ENCODE measurements at places on chromosomes 12 and 14.

DNA sequence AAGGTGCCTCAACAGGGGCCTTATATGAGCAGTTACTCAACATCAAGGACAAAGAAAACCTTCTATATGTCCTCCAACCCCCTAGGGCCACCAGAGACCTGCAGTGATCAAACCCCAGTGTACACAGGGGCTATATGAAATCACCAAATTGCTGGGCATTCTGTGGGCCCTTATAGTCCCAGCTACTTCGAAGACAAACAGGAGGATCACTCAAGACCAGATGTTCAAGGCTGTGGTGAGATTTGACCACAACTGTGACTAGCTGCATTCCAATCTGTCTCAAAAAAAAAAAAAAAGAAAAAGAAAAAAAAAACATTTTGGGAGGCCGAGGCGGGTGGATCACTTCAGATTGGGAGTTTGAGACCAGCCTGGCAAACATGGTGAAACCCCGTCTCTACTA is 51.0 kb upstream of the PRB2 start:
- DNase-seq = no peak

- DNase-seq = no peak
Measured at GRCh38 chr14:100988011-100988410, 84.5 kb upstream of the RTL1 start.

DNA sequence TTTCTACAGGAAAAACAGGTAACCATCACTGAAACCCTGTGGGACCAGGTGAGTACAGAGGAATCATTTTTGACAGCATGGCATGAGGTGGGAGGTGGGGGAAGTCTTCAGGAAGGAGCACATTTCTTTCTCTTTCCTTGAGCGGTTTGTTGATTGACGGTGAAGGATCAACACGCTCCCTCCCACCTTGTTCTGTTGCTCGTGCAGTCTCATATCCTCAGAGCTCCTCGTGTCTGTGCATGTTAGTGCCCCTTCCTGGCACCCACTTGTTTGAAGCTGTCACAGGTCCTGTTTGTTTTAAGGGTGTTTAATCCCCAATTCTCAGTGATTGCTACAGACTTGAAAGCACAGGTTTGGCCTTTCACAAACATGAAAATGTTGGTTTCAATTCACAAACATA is 4.4 kb downstream of the C12orf54 start:
- DNase-seq = no peak

GRCh38 chr14:104935026-104935650 is 10.5 kb downstream of the PLD4 start:
- no peak for DNase-seq

DNA sequence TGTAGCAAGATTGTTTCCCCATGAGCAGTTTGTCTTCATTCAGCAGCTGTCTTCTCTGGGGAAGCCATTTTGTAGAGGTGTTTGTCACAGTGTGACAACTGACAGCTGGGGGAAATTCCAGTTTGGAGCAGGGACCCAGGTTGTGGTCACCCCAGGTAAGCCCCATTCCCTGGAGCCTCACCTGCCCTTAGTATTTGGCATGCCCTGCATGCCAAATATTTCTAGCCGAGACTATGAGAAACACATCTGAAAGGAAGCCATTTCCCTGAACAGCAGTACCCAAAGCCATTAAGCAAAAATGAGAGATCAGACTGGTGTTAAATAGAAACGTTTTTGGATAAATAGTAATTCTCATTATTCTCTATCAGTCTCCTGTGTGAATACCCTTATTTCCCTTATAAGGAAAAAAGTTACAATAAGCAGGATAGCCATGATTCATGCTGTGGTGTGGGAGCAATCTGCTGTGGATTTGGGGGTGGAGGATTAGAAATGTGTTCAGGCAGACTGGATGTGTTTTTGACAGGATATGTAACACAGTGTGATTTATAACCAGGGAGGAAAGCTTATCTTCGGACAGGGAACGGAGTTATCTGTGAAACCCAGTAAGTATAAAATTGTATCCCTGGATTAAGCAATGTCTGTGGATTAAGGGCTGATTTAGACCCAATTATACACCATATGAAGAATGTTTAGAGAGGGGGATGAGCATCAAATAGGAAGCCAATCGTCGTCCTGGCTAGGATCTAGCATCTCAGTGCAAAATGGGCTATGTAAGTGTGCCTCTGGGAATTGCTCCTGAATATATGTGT is 68.9 kb downstream of the DAD1 start:
- DNase-seq = no peak

DNA sequence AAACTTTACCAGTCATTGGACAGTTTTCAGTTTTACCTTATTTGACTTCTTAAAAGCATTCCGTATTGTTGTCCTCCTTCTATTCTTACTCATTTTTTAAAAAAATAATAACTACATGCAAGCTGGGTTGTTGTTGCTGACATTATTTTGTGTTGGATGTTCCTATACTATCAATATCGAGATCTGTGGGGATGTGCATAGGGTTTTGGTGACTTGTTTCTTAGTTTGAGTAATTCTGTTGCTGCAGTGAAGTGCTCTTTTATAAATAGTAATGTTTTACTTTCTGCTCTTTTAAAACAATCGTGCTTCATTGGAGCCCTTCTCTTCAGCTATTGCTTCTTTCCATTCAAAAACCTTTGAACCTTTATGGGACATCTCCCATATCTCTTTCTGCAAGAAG is 79.4 kb downstream of the METTL25 start:
- no peak for DNase-seq

DNA sequence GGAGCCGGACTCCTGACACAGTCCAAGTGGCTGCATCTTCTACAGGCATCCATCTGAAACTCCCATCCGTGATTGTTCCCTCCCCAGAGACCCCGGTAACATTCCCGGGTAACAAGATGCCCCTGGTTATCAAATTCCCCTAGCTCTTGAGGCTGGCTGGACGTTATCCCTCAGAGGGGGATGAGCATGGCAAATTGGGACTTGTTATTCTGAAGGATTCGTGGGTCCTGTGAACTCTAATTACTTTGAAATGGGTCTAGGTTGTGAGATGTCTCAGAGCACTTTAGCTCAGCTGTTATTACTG is 642 bp upstream of the PAN2 start:
- no peak for DNase-seq

GRCh38 chr14:84809158-84809557 is 720.8 kb upstream of the FLRT2 start:
- DNase-seq = no peak

- peak; percentile 28 for DNase-seq
Measured at GRCh38 chr14:73829526-73830431, 21.9 kb upstream of the PTGR2 start.

- DNase-seq = no peak
Measured at GRCh38 chr14:22553445-22553844, 35.6 kb downstream of the DAD1 start.

GRCh38 chr12:79546466-79547043 is 144.2 kb downstream of the PAWR start:
- no peak for DNase-seq

DNA sequence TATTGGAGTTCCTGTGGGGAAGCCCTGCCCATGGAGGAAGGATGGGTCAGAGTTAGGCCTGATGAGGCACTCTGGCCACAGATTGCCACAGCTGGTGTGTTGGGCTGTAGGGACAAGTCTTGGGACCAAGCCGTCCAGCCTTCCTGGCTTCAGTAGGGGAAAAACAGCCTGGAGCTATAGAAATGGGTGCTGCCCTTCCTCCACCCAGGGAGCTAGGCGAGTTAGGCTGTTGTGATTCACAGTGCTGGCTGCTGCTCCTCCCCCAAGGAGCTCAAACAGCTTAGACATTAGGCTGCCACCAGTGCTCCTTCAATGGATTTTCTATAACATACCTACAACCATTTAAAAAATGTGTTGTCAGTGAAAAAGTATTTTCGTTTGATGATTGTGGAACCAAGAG is 274.3 kb downstream of the RPL10L start:
- no peak for DNase-seq

- no peak for DNase-seq
Measured at GRCh38 chr12:39538679-39539104, 80.9 kb downstream of the ABCD2 start.

- DNase-seq = peak; percentile 66
Measured at GRCh38 chr12:57093415-57094207, 4.7 kb downstream of the NAB2 start.

- no peak for DNase-seq
Measured at GRCh38 chr14:34824826-34825225, 50.3 kb downstream of the BAZ1A start.

DNA sequence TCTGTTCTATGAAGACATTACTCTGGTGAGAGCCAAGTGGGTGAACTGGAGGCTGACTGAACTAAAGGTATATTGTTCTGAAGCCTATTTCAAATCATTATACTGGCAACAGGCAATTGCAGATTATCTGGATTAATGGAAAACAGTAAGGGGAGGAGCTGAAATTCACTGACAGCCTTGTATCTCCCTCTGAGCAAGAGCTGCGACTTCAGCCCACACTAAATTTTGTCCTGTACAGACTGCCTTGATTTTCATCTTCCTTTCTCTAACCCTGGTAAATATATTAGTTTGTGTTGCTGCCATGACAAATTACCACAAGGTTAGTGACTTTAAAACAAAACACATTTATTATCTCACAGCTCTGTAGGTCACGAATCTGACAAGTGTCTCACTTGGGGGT is 231.1 kb downstream of the SLC2A13 start:
- DNase-seq = no peak

GRCh38 chr12:47207829-47208248 is 128.1 kb upstream of the AMIGO2 start:
- peak; percentile 44 for DNase-seq

DNA sequence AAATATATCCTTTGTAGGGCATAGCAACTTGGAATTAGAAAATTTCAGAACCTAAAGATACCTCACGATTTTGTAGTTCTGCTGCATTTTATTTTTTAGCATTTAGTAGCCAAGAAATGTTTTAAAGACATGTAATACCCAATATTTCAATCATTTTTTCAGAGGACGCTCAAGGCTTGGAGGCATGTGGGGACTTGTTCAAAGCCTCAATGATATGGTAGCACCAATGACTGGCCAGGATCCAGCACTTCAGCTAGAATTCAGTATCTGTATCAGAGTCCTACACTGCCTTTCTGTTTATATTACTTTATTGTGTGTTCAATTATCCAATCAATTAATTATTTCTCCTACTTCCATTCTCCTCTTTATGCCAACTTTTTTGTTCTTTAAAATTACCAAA is 154.8 kb upstream of the NEDD1 start:
- no peak for DNase-seq

- no peak for DNase-seq
Measured at GRCh38 chr14:25698111-25698510, 648.2 kb upstream of the STXBP6 start.

- DNase-seq = no peak
Measured at GRCh38 chr12:68428724-68429501, 96.8 kb upstream of the MDM1 start.

DNA sequence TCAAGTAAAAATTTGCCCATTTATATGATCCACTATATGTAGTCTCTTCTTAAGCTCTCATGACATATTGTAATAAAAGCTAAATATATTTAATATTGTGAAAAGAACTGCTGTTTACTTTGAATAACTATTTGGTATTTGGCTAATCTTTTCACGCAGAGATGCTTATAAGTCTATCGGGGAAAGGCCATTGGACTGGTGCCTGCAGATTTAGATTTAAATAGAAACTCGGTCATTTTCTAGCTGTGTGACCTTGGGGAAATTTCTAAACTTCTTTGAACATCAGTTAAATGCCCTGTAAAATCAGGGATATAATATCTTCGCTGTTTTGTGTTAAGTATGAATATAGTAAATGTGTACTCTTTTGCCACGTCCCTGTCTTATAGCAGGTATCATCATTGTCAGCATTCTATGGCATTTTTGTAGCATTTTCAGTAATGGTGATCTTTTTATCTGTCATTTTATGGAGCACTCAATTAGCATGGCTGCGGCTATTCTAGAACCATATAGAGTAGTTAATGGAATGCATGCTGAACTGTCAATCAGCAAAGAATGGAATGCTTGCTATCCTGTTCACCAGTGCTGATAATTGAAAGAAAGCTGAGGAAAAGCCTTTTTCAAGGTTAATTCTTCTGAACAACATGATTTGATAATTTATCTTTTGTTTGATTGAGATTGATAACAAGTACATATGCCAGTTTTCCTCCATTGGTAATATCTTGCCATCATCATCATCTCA is 181.2 kb downstream of the TMTC2 start:
- no peak for DNase-seq

DNA sequence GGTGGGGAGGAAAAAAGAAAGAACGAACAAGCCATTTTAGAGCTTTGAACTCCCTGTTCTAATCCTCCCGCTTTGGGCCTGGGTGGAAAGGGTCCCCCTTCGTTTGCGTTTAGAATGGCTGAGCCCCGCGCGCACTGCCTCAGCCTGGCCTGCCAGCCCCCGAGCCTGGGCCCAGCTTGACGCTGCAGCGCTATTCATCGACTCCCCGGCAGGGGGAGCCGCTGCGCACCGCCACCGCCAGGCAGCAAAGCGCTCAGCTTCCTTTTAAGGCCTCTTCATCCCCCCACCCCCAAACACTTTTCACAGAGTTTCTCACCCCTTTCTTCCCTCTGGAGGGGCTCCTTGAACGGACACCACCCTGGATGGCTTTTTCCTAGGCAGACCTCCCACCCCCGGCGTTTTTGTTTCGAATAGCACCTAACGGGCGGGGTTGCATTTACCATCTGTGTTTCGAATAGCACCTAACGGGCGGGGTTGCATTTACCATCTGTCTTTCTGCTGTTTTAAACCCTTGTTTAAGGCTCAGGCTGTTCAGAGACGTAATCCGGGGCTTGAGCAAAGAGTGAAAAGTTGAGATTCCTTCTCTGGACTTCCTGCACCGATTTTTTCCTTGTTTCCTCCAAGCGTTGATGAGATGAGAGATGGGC is 56.4 kb upstream of the PIWIL1 start:
- peak; percentile 4 for DNase-seq

DNA sequence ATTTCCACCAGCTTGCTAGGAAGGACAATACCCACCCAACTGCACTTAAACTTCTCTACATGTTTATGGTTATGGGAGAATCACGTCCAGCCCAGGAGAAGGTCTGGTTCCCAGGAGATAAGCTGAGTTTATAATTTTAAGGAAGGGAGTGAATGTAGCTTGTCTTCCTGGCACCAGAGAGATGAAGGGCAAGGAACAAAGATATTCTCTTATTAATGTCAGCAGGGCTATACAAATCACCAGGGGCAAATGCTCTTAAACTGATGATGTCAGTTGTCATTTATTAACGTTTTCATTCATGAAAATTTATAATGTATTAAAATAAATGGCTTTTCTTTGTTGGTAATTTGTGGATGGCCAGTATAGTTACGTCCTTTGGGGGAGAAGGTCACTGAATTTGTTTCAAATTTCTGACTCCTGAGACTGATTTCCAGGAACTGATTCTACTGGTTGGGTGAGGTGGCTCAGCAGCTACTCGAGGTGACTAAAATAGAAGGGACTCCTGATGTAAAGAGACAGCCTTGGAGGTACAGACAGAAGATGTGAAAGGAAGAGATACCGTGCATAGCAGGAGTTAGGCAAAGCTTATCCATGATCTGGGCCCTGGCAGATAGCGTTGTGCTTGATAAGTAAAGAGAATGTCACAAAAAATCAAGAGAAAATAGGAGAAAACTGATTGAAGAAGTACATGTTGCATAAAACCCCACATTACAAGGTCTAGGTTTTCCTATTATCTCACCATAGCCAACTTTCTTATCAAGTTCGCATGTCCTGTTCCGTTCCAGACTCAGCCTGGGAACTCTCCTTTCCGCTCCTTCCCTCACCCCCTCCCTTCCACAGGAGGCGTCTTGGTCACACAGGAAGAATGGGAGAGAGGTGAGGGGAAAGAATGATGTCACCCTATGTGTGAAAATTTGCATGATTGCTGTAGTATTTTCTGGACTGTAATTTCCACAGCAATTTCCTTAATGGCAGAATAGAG is 367.1 kb upstream of the FAR2 start:
- no peak for DNase-seq

GRCh38 chr12:111230649-111231048 is 138.2 kb downstream of the PHETA1 start:
- DNase-seq = no peak

GRCh38 chr12:26119391-26119989 is 5.3 kb downstream of the BHLHE41 start:
- DNase-seq = no peak
